Kasumi-1 (cell line): ENCODE measurements at places on chromosomes 5 and 9.

DNA sequence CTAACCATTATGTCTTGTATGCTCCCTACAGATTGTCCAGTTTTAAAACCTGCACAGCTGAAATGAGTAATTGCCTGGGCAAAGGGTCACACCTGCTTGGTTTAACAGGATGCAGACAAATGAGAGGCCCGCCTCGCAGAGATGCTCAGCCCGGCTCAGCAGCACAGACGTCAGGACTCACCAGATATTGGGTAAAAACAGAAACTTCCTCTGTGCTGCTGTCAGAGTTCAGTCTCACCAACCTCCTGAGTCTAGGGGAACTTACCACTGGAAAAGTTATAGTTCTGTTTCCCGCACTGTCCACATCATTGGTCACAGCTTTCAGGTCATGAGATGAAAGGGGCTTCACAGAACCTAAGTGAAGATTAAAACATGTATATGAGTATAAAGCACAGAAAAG, 152.5 kb downstream of the ESM1 start:
- no peak for DNase-seq

DNA sequence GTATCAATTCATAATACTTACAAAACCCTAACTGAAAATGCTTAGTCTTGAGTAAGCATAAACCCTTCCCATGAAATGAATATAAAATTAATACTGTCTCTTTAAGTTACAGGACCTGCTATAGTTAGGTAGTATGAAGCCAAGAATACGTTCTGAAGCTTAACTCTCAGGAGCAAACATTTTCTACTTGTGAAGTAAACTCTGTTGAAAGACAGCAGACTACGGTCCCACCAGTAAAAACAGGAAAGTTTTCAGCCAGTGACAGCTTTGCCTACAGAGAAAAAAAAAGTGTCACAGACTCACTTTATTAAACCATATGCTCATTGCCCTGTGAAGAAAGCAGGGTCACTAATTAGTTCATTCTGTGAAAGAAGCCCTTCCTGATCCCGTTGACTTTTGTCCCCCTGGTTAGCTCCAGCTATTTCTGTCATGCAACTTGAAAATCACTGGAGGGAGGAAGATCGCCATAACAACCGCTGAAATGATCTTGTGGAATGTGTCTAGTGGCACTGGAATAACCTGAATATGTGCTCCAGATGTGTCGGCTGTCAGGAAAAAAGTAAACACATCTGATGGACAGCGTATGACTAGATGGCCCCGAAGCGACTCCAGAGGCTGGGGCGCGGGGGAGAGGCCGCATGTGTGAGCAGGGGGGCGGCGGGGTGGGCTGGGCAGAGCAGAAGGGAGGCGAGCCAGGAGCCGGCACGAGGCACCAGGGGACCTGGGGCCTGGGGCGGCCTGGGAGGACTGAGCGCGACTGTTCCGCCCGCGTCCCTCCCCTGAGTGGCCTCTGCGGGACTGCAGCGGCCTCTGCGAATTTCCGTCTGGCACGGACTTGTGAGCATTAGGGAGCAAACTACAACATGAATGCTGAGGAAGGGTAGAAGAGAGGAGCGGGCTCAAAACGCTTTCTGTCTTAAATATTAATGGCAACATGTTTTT, 41.9 kb downstream of the BNC2 start:
- no peak for DNase-seq

DNA sequence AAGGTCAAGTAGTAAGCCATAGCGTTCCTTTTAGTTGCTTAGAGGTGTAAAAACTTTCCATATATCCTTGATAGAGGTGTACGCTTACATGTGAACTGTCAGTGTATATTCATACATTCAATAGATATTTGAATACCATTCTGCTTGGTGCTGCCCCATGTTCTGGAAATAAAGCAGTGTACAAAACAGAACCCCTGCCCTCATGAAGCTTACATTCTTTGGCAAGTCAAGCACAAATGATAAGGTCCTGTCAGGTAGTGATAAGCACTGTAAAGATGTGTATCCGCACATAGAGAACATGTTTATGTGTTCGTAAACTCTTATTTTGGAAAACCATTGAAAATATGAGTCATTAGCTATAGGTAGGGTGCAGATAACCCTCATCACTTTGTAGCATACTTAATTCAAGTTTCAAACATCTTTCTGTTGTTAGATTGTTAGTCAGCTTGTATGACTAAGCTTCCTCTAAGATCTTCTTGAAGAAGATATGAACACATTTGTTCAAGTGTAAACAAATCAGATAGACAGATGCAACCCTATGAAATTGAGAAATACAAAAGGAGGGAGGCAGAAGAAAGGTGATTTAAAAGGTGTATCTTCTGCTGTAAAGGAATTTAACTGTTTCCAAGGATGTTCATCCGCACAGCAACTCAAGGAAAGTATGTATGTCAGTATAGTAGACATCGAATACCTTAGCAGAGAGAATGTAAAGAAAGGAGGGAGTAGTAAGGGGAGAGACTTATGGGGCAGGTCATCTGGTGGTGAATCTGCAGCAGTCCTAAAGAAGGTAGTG, 1.6 kb downstream of the GTF3C4 start:
- DNase-seq: no peak

GRCh38 chr9:99466781-99467180, 244.7 kb downstream of the SEC61B start:
- no peak for DNase-seq

- peak; percentile 25 for DNase-seq
Measured at GRCh38 chr9:133701321-133701980, 36.7 kb downstream of the SARDH start.

- DNase-seq: no peak
Measured at GRCh38 chr5:150203832-150204589, 14.1 kb downstream of the SLC6A7 start.

DNA sequence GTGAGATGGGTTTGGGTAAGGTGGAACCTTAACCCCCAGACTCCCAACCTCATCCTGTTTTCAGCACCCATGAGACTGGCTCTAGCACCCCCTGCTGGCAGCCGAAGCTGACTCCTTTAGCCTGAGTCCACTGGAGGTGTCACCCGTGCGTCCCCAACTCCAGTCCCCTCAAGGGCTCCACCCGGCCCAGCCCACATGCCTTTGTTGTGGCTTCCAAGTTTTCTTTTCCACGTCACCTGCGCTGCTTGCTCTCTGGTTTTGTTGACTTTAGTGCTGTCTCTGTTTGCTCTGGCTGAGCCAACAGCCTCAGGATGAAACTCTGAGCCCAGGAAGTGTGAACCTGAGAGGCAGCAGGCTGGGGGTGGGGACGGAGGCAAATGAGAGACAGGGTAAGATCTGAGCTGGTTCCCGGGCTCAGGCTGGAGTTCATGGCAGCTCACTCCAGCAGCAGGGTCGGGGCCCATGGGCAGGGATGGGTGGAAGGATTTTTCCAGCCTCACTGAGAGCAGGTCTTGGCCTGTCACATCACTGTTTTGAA, 13.2 kb upstream of the AQP7 start:
- peak; percentile 26 for DNase-seq

GRCh38 chr5:103461243-103461642, 101.3 kb downstream of the NUDT12 start:
- DNase-seq: no peak

DNA sequence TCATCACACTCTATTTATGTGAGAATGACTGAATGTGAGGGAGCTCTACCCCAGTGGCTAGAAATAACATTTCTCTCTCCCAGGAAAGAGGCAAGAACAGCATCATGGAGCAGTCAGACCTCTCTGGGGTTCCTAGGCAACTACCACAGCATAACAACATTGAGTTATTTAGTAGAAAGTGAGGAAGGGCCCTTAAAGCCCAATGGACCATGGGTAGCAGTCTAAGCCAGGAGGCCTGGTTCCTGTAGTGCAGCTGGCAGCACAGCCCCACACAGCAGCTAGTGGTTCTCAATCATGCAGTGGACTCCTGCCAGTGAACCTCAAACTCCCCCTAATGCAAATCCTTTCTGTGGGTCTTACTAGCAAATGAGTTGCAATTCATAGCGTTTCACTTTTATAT, 55.3 kb downstream of the SPEF2 start:
- DNase-seq: peak; percentile 64

DNA sequence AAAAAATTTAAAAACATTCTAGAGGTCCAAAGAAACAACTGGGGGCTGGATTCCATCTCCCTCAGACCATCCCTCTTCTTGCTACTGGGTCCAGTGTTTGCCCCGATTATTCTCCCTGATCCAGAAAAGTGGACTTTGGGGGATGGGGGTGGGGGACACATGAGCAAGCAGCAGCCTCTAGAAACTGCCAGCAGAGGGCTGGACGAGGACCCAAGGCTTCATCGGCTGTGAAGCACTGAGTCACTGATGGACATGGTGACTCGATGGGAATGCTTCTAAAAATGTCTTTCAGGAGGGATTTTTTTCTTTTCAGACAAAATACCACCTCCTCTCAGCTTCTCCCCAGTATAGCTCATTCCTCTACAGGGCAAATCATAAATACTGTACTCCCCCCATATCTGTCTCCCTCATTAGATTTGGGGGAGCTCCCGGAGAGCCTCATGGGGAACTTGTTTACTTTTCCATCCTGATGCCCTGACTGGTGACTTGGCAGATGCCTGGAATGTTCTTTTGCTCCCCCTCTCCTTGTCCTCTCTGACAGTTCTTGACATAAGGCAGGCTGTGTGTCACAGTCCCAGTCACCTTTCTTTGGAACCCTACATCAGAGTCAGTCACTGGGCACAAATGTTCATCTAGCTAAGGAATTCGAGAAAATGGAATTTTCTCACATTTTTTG, 67.2 kb upstream of the STC2 start:
- DNase-seq: no peak

DNA sequence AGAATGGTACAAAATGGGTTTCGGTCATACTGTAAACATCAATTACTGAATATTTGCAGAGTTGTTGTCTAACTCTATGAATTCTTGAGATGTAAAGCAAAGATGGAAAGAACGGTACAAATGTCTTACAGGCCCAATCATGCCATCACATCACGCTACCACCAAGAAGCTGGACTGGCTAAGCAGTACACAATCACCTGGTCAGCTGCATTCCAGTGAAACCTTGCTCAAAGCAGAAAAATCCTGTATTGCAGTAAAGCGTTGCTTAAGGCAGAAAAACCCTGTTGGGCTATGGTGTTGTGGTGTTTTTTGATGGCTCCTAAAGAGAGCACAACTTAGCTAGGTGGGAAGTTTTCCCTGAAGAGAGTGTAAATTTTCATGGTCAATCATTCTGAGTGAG, 112.6 kb upstream of the RASA1 start:
- DNase-seq: no peak

DNA sequence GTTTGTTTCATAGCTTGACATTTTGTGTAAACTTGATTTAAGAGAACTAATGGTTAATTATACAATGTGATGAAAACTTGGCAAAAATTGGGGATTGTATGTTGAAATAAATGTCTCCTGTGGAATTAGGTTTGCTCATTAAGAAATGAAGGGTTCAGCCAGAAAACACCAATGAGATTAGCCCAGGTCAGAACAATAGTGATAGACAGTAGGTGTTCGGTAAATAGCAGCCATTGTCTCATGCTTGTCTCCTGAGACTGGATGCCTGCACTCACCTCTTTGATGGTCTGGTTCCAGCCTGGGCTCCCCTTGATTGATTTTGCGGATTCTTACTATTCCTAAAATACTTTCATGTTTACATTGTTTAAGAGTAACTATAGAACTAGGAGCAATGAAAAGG, 135.5 kb downstream of the FBN2 start:
- DNase-seq: no peak

- DNase-seq: no peak
Measured at GRCh38 chr9:21806644-21807043, 4.2 kb downstream of the MTAP start.
